ENCODE measurements at places on chromosomes 4 and X.
A peak's percentile ranks its signal among the peaks of the same experiment; 100 is the strongest.

DNA sequence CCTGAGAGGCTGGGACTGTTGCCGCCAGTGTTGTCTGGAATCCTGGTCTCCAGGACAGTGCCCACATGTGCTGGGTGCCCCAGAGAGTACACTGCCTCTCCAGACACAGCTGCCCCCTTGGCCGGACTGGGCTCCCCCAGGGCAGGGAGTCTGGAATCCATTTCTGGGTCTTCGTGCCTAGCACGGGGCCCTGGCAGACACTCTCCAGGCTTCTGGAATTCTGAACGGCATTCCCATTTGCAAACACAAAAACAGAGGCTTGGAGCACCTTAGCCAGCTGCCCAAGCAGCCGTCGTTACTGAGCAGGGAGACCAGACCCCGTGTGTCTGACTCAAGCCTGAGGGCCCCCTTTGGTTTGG is 20.8 kb downstream of the HMX1 start:
- H3K4me1 ChIP-seq: no peaks in the 10 kb centered on the region
- DNase-seq: no peak
- peaks cover 99% of the 10 kb centered on the region for H3K27me3 ChIP-seq
- no peak overlapping the region for H3K27ac ChIP-seq
- H3K4me3 ChIP-seq: no peak overlapping the region
- H3K36me3 ChIP-seq: peaks cover 4% of the 10 kb centered on the region

GRCh38 chrX:135393051-135393450 is 28.7 kb upstream of the SMIM10L2A start:
- H3K4me1 ChIP-seq: no peaks in the 10 kb centered on the region
- H3K27ac ChIP-seq: no peak overlapping the region
- DNase-seq: no peak
- H3K4me3 ChIP-seq: no peak overlapping the region
- H3K27me3 ChIP-seq: no peaks in the 10 kb centered on the region

- H3K4me1 ChIP-seq: no peaks in the 10 kb centered on the region
- H3K4me3 ChIP-seq: no peak overlapping the region
- H3K36me3 ChIP-seq: no peaks in the 10 kb centered on the region
- DNase-seq: no peak
- no peak overlapping the region for H3K27ac ChIP-seq
- no peaks in the 10 kb centered on the region for H3K27me3 ChIP-seq
Measured at GRCh38 chr4:83964996-83965541, 429.2 kb downstream of the GPAT3 start.

DNA sequence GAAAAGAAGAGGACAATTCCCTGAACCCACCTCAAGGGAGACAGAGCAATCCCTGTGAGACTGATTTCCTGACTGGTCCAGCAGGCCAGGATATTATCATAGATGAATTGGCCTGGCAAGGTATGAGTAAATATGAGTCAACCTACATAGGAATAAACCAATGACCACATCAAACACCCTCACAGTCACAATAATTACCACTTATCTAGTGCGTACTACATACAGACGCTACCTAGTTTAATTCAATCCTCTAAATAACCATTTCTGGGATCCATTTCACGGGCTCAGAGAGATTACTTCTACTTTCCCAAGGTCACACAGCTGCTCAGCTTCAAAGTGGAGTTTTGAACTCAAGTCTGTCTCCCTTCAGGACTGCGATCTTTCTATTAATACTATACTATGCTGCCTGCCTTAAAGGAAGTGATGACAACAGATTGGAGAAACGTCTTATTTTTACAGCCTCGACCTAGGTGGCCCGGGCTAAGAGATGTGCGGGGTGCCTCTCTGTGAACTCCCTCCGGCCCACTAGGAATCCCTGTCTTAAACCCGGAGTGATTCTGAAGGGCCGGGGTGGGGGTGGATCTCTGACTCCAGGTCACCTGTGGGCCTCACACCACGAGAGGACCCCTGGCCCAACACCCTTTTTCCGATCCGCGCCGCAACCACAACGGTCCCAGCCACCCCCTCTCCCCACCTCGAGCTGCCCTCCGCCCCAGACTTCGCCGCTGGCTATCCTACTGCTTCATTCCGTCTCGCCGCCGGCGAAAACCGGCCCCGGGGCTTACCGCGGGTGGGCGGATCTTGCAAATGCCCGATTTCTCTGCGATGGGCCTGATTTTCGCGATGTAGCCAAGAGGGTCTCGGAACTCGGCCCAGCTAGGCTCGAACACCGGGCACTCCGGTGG is 800 bp downstream of the KDM5C start:
- H3K4me1 ChIP-seq: peaks cover 40% of the 10 kb centered on the region
- peak overlapping the region; percentile 90 for H3K4me3 ChIP-seq
- DNase-seq: no peak
